Naive B cell (primary cell): ENCODE measurements at places on chromosomes 4 and X.
A peak's percentile ranks its signal among the peaks of the same experiment; 100 is the strongest.

DNA sequence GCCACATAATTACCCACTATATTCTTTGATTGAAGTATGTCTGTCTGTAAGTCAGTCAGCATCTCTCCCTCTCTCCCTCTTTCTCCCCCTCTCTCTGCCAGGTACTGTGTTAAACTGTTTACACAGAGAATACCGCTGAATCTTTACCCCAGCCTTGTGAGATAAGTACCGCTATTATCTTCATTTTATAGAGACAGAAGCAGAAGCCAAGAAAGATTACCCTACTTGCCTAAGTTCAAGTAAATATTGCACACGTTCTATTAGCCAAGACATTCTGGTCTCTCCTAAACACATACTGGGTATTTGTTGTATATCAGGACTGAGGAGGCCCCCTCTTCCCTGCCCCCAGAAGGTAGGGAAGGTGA is 695 bp upstream of the GPR101 start:
- DNase-seq: no peak

- DNase-seq: no peak
These were observed 330.9 kb downstream of the CXXC4 start for GRCh38 chr4:104163820-104164219.

DNA sequence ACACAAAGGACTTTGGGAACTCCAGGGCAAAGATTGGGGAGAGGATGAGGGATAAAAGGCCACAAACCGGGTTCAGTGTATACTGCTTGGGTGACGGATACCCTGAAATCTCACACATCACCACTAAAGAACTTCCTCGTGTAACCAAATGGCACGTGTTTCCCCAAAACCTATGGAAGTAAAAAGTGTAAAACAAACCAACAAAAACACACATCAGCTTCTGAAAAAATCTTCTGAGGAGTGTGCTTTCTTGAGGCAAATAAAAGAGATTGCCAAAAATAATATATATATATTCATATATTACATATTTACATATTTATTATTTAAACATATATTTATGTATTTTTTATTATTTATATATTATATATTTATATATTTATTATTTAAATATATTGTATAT is 3.9 kb downstream of the P2RY8 start:
- DNase-seq: no peak

DNA sequence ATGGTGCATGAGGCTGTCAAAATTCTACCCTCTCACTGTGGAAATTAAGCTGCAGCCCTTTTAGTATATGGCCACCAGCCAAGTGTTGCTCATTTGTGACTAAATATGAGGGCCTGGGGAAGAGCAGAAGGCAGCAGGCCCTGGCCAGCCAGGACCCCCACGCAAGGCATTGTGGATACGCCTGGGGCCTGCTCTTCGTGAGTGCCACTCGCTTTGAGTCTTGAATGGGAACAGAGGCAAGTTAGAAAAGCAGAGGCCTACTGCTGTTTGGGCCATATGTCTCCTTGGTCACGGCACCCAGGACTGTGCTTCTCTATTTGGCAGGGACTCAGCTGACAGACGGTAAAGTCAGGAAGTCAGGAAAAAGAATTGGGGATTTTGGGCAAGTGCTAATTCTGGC is 10.9 kb downstream of the RTL5 start:
- no peak for DNase-seq

- DNase-seq: no peak
These were observed 37.9 kb downstream of the RAB40AL start for GRCh38 chrX:102975016-102975415.

GRCh38 chr4:140789759-140790158 is 33.6 kb upstream of the TBC1D9 start:
- DNase-seq: no peak

DNA sequence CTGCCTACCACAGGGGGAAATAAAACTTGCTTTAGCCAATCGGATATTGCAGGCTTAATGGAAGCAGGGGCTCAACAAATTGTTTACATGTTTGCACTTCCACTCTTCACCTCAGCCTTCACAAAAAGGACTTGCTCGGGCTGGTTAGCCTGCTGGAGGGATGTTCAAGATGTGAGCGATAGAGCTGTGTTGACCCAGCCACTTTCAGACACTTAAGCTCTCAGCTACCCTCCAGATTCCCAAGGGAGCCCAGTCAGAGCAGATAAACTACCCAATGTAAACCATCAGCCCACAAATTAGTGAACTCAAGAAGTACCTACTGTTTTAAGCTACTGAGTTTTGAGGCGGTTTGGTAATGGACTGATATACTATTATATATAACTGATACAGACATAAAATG is 508.4 kb upstream of the FTHL17 start:
- no peak for DNase-seq

GRCh38 chr4:3234171-3235029 is 14.6 kb upstream of the MSANTD1 start:
- no peak for DNase-seq

- no peak for DNase-seq
These were observed at the start of gene SRPX2 for GRCh38 chrX:100643956-100644860. Gene SRPX2, plus strand, starts transcription at chrX:100644199. Its CDS starts 2,124 bp downstream, at chrX:100646323.

- DNase-seq: no peak
These were observed 390.3 kb downstream of the FAM47A start for GRCh38 chrX:33741807-33742206.

DNA sequence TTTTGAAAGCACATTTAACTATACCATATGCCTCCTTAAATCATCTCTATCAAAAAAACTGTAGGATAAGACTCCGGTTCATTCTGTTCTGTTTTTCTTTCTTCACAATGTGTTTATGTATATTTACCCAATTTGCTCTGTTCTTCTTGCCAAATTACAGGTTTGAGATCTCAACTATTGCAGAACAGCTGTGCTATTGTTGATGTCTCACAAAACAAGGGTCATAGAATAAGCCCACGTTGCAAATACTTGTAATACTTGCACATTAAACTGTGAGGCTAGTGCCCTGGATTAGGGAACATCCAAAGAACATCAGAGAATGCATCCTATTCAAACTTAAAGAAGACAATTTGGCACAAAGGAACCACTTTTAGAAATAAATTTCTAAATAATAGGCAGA is 45.4 kb downstream of the ANTXR2 start:
- no peak for DNase-seq

GRCh38 chr4:46032056-46032455 is 91.8 kb downstream of the GABRG1 start:
- no peak for DNase-seq

DNA sequence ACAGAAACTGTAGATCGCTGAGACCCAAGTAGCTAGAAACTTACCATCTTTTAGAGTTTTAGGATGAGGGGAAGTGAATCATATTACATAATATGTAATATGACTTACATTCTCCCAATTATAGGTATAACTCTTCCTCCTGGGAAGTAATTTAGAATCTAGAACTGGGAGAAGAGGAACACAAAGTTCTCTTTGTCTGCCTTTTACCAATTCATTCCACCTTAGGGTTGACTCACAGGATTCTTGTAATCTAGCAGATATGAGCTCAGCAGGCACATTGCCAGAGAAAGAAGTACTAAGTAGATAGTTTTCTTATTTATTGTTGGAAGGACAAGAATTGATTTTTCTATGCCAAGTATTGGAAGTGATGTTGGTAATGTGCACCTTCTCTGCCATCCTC is 58.0 kb upstream of the CCSER1 start:
- no peak for DNase-seq

- no peak for DNase-seq
These were observed 99.5 kb downstream of the COX18 start for GRCh38 chr4:72969976-72970375.

- DNase-seq: no peak
These were observed 1133.8 kb upstream of the PCDH10 start for GRCh38 chr4:132015321-132015720.

DNA sequence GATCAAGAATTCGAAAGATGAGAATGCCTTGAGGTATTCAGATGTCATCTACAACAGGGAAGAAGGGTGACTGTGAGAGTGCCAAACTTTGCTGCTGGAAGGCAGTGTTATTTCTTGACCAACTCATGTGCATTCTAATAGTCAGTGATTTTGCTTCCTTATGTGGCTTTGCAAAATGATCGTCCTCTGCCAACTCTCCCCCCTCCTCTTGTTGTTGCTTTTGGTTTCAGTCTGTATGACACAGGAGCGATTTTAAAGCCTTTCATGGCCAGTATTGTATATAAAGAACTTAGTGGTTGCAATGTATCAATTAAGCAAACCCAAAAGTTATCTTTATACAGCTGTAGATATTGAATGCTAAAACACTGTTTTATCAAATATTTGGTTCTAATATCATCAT is 379.1 kb downstream of the IL1RAPL1 start:
- DNase-seq: no peak

DNA sequence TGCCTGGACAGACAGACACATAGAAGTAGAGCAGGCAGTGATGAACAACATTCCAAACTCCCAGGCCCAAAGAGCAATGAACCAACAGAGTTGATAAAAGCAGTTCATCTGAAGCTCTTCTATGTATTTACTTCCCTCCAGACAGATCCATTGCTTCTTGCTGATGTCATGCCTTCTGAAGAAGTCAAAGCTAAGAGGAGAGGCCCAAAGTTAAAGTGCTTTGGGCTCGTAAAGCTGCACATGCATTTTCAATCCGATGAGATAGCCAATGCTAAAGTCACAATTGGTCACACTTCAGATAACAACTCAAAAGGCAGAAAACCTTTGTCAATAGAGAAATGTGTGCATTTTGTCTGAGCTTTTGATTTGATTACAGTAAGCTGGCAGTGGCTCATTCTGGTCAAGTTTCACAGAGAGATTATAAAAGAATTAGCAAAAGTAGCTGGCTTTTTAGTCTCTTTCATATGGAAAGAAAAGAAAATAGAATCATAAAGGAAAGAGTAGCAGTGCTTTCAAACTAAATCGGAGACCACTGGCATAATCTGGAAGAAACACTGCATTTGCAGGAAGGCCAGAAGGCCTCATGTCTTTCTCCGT is 82.0 kb downstream of the GPC4 start:
- DNase-seq: no peak

DNA sequence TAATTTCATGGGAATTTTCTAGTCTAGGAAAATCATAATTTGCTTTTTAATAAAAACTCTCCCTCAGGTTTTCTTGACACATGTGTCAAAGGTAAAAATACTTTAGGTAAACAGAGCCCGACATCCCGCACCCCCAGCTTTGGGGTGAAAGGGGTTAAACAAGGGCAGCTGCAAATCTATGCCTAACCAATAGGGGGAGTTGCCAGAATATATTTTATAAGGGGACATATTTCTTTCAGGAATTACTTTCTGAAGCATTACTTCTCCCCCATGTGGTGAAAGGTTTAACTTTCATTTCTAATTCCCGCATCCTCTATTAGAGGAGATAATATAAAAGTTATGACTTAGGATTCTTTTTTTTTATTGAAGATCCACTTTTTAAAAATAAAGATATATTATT is 53.9 kb upstream of the HEPH start:
- DNase-seq: peak; percentile 40

GRCh38 chr4:152972821-152973628 is 36.9 kb downstream of the FHDC1 start:
- DNase-seq: no peak

DNA sequence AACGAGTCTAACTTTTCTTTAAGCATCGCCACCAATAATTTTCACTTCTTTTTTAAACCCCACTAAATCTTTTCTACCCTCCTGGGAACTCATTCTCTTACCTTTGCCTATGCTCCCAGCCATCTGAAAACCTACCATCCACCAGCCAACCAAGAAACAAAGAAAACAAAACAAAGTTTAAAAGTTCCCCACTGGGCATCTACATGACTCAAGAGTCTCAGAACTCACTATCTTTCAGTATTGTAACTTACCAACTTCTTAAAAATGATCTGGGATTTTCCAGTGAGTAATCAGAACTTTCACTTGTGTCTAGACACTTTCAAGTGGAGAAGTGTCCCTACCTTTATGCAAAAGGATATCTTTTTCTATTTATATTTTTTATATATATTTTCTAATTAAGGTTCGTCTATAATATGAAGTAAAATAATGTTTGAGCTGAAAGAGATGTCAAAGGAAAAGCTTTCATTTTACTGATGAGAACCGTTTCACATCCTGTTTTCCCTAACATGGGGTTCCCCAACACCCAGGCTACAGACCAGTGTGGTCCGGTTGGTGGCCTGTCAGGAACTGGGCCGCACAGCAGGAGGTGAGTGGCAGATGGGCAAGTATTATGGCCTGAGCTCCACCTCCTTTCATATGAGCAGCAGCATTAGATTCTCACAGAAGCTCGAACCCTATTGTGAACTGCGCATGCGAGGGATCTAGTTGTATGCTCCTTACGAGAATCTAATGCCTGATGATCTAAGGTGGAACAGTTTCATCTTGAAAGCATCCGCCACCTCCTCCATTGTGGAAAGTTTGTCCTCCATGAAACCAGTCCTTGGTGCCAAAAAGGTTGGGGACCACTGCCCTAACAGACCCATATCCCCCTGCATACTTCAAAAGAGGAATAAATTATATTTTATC is 9.8 kb upstream of the TIGD2 start:
- no peak for DNase-seq

GRCh38 chr4:139011225-139011950 is 4.2 kb upstream of the NOCT start:
- no peak for DNase-seq

GRCh38 chr4:176443117-176443516 is 123.4 kb downstream of the SPCS3 start:
- DNase-seq: no peak

GRCh38 chr4:2849267-2850152 is 5.9 kb downstream of the ADD1 start:
- DNase-seq: no peak

GRCh38 chr4:77697860-77698590 is 92.4 kb downstream of the CXCL13 start:
- DNase-seq: no peak

GRCh38 chr4:72295966-72296557 is 264.3 kb downstream of the NPFFR2 start:
- DNase-seq: no peak

DNA sequence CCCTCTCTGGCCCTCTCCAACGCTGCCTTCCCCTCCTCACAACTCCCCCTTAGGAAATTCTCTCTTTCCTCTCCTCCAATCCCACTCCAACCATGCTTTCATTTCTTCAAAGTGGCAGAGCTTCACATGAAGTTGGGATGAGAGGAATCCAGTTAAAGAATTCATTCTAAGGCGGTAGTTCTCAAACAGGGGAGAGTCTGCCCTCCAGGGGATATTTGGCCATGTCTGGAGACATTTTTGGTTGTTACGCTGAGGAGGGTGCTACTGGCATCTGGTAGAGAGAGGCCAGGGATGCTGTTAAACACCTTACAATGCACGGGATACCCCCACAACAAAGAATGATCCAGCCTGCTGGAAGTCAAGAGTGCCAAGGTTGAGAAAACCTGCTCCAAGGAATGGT is 40.5 kb upstream of the PHKA2 start:
- no peak for DNase-seq

- DNase-seq: no peak
These were observed 152.8 kb upstream of the ANK2 start for GRCh38 chr4:112896609-112897190.
